ENCODE measurements at places on chromosomes 7 and 10. TPM values are rescaled to one million over a fixed set of nuclear protein-coding genes. Genes with fewer than 3 reads are reported as not detected.

Gene PNLIP
- total RNA-seq: not detected

Gene NOC3L
- 20.9 TPM for total RNA-seq

Gene SLC13A1
- total RNA-seq: not detected

Gene PNLIPRP3
- 0.20 TPM for total RNA-seq

Gene TMEM225B
- total RNA-seq: 1.0 TPM

Gene SKIDA1
- 0.69 TPM for total RNA-seq

Gene CH25H
- 7.8 TPM for total RNA-seq

- no peak overlapping the region for H3K27ac ChIP-seq
- H3K4me3 ChIP-seq: no peak overlapping the region
- peaks cover 32% of the 10 kb centered on the region for H3K4me1 ChIP-seq
- no peak for DNase-seq
- H3K27me3 ChIP-seq: no peaks in the 10 kb centered on the region
- no peaks in the 10 kb centered on the region for H3K36me3 ChIP-seq
These were observed 31.5 kb downstream of the MTURN start for GRCh38 chr7:30166155-30166840.

DNA sequence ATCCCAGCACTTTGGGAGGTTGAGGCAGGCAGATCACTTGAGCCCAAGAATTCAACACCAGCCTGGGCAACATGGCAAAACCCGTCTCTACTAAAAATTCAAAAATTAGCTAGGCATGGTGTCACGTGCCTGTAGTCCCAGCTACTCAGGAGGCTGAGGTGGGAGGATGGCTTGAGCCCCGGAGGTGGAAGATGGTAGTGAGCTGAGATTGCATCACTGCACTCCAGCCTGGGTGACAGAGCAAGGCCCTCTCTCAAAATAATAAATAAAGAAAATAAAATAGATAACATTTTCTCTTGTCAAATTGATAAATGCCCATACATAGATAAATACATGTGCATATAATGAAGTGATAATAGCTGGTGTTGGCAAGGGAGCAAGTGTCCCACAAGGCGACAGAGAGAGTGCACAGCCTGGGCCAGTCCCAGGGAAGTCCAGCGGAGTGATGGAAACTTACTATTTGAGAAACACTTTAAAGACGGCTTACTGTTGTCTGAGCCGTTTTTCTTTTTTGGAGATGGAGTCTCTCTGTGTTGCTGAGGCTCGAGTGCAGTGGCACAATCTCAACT, 33.4 kb upstream of the DLG5 start:
- H3K36me3 ChIP-seq: no peaks in the 10 kb centered on the region
- H3K4me1 ChIP-seq: no peaks in the 10 kb centered on the region
- no peak overlapping the region for H3K4me3 ChIP-seq
- no peaks in the 10 kb centered on the region for H3K27me3 ChIP-seq

GRCh38 chr10:90930971-90931871, 10.3 kb upstream of the ANKRD1 start:
- H3K36me3 ChIP-seq: no peaks in the 10 kb centered on the region
- no peak overlapping the region for H3K4me3 ChIP-seq
- H3K27me3 ChIP-seq: no peaks in the 10 kb centered on the region

GRCh38 chr7:157434701-157435100, 97.9 kb downstream of the DNAJB6 start:
- no peak overlapping the region for H3K27ac ChIP-seq
- no peak overlapping the region for H3K4me3 ChIP-seq
- H3K4me1 ChIP-seq: peaks cover 5% of the 10 kb centered on the region
- DNase-seq: peak; percentile 26
- no peaks in the 10 kb centered on the region for H3K36me3 ChIP-seq
- no peaks in the 10 kb centered on the region for H3K27me3 ChIP-seq

- H3K4me3 ChIP-seq: no peak overlapping the region
- DNase-seq: no peak
- H3K36me3 ChIP-seq: no peaks in the 10 kb centered on the region
- H3K27ac ChIP-seq: no peak overlapping the region
- no peaks in the 10 kb centered on the region for H3K4me1 ChIP-seq
These were observed 23.4 kb upstream of the GRB10 start for GRCh38 chr7:50806143-50806542.

DNA sequence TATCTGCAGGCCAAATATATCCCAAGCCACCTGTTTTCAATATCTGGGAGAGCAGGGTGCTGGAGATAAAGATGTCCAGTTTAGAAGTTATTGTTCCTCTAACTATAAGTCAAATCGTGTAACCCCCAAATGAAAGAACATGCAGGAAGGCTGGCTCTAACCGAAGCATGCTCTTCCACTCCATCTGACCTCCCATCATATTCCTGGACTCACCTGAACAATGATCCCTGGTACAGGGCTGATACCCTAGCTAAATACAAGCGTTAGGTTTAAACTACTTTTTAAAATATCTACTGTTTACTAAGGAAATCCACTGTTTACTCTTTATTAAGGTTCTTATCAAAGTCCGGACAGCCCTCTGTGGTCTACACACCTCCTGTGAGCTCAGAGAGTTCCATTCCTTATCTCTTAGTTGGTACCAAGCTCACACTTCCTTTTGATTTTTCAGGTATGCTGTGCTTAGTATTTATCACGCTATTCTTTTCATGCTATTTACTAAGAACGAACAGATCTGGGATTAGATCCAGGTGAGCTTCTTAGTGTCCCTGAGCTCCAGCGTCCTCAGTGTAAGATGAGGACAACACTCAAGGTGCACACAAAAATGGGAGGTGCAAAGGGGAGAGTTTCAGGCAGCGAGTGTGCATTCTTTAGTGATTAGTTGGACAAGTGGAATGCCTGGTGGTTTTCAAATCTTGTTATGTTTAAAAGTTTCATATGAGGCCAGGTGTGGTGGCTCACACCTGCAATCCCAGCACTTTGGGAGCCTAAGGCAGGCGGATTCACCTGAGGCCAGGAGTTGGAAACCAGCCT, 23.6 kb upstream of the COBL start:
- no peak overlapping the region for H3K4me3 ChIP-seq
- no peak overlapping the region for H3K27ac ChIP-seq
- no peak for DNase-seq
- H3K4me1 ChIP-seq: no peaks in the 10 kb centered on the region
